Upper lobe of right lung (tissue), 1 donor: ENCODE measurements at places on chromosomes 7 and 10.

DNA sequence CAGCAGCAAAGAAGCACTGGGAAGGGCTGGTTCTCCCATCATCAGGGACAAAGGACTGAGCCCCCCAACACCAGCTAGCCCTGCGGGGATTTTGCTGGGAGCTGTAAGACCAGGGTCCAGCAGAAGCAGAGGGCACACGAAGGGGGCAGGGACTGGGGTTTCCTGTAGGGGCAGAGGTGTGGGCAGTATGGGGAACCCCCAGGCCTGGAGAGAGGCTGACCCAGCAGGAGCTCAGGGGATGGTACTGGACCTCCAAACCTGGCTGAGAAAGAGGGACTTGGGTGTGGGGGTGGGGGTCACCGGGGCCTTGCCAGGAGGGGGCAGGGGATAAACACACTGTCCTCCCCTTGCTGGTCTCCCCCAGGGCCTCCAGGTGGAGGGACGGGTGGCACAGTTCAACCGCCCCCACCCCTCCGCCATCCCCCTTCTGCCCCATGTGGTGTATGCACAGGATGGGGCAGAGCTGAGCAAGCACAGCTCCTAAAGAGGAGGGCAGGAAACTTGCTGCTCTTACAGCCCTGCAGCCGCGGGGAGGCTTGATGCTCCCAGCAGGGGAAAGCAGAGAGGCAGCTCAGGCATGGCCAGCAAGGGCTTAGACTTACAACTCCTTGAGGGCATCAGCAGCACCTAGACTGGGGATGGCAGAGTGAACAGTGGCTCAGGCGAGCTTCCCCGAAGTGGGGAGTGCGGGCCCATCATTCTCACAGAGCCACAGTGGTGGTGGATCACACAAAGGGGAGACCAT is 12.4 kb upstream of the RET start:
- no peak for DNase-seq

DNA sequence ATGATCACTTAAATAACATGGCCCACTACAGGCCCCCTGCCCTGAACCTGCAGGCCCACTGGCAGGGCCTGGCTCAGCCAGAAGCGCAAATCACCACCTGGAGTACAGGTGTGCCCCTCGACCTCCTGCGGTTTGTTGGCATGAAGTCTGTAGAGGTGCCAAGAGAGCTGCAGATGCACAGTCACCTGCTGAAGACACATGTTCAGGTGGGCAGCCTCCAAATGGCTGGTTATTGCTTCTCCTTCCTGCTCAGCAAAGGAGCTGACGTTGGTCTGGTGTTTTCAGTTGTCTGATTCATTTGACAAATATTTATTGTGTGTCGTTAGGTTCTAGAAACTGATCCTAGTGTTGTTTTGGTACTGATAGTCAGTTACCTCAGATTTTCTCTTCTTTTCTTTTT is 29.0 kb downstream of the DHTKD1 start:
- no peak for DNase-seq

DNA sequence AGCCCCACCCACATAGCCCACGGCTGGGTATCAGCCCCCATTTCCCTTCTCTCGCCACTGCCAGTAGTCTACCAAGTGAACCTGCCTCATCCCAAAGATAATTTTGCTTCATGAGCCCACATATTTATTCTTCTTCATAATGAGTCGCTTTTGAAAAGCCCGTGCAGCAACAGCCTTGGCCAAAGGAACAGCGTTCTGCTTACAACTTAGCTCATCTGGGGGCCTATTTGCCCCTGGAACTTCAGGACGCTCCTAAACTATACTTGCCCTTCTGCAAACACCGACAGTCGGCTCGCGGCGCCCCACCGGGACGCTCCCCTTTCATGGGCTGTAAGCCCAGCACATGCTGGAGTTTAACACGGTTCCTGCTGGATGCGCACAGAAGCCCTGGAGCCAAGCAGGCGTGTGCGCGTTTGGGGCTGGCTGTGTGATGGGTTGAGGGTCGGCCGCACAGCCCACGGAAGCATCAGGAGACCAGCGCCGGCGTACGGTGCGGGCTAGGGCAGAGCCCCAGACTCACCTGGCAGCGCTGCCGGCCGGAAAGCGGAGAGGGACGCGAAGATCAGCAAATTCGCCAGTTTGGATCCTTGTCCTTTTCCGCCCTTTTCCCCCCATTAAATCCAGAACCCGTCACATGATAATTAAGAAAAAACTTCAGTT is 370 bp downstream of the TMEM60 start:
- DNase-seq: peak; percentile 73

- no peak for DNase-seq
Measured at GRCh38 chr10:72175149-72175548, 40.7 kb upstream of the ANAPC16 start.

GRCh38 chr10:116049158-116049973 is 223.6 kb downstream of the GFRA1 start:
- no peak for DNase-seq

DNA sequence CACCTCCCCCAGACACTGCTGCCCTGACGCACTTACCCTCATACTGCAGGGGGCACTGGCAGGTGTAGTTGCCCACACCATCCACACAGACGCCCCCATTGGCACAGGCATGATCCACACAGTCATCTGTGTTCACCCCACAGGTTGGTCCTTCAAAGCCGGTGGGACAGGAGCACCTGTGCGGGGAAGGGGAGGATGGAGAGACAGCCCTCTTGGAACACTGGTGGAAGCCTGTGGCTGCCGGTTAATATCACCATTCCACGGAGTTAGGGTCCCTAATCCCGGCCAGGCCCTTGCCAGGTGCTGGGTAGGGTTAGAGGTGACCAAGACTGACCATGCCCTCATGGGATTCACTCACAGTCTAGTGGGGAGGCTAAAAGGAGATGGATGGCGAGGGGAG is 171.8 kb downstream of the SLIT1 start:
- no peak for DNase-seq

DNA sequence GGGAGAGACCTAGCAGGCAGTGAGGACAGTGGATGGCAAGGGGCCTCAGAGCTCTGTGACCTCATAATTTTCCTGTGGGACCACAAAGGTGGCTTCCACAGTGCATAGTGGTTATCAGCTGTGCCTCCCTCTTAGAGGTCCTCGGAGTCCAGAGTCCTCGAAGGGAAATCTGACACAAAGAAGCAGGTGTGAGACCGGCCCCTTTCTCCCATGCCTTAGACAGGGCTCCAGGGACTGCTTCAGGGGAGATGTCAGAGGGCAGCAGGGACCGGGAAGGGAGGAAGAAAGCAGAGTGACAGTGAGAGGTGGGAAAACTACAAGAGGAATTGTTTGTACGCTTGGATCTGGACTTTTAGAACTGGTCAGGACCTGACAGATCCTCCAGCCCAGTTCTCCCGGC is 66.3 kb downstream of the BAMBI start:
- DNase-seq: no peak

- no peak for DNase-seq
Measured at GRCh38 chr7:105519353-105519752, 2.7 kb downstream of the PUS7 start.

DNA sequence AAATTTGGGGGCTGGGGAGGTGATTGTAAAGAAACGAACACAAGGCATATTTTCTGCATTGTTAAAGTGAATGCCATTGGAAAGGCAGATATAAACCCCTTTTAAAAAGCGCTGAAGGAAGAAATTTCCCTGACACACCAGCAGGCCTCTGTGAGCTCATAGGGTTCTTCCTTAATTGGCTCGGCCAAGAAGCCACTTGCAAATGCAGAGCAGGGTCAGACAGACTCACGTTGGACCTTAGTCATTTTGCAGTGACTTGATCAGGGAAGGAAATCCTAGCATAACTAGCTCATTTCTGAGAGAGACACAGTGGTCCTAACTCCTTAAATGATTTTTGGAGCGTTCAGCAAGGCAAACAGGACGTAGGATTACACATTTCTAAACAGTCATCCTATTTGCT is 1461.4 kb downstream of the GATA3 start:
- DNase-seq: no peak

DNA sequence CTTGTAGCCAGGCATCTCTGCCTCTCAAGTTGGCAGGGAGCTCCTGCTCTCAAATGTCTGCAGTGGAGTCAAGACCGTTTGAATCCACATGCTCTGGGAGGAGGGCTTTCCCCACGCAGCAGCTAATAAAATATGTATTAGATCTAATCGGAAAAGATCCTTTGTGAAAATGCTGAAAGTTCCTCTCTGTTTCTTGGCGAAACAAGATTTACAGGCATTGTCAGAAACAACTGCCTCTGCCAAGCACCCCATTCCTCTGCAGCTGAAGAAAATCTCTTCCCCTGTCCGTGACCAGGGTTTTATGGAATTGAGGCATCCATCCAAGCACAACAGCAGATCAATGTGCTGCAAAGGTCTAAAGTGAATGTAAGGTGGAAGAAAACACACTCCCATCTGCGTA is 165.8 kb downstream of the TCERG1L start:
- DNase-seq: peak; percentile 5

- DNase-seq: no peak
Measured at GRCh38 chr7:9127901-9128300, 694.5 kb downstream of the NXPH1 start.

DNA sequence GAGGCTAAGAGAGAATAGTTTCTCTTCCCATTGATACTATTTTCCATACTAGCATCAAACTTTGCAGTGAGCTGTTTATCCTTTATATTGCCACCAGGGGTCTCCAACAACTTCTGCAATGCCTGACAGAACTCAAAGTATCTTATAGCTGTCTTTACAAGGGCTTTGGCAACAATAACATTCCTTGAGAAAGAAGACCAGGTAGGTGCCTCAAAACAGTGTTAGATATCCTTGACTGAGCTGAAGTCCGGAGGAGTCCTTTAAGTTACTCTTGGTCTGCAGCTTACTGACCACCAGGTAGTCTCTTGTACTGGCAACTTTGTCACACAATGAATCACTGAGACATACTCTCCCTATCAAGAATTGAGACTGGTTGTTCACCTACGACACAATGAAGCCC is 30.0 kb upstream of the TES start:
- DNase-seq: no peak

DNA sequence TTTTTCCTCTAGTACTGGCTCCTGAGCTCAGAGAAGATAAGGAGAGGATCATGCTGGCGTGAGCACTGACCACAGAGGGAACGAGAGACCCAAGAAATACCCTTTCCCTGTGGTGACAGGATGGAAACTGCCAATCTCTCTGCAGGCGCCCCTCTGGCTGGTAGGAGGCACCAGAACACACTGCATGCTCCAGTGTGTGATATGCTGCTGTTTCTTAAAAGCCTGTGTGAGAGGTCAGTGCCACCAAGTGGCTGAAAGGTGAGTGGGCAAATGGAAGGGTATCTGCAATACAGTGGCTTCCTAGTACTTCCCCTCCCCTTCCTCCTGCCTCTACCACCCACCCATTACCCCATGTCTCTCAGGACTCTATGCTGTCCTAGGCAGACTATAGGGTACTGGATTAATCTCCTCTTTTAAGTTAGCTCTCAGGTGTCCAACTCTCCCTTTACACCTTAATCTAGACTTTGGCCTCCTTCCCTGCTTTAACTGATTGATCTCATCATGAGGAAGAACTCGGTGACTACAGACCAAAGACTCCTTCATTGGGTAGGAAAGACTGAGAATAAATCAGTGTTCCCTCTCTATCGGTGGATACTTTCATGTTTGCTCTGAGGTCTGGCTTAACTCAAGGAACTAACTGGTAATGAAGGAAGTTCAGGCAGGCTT is 283.6 kb downstream of the ADRA2A start:
- DNase-seq: no peak

DNA sequence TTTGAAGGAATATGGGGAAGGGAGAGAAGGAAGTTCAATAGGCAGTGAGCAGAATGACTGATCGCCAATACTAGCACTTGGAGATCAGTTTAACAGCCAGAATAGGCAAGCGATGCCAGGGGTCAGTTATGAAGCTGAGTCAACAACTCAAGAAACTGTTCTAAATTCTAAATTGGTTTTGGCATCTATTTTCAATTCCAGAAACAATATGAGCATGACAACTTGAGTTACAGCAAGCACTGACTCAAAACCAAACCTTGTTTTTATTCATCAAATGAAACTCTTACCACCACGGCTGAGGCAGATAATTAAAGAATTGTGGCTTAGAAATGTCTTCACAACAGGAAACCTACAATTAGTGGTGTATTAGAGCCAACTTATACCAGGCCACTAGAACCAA is 180.5 kb upstream of the ASAH2 start:
- DNase-seq: no peak

- no peak for DNase-seq
Measured at GRCh38 chr10:25933653-25934608, at the start of gene MYO3A. Gene MYO3A, plus strand, starts transcription at chr10:25934229. Its CDS starts 17,882 bp downstream, at chr10:25952111.

GRCh38 chr10:86498598-86498997 is 23.0 kb downstream of the WAPL start:
- no peak for DNase-seq

- DNase-seq: peak; percentile 75
Measured at GRCh38 chr10:16891375-16892313, 74.4 kb upstream of the RSU1 start.

GRCh38 chr10:43044448-43044921 is 32.4 kb upstream of the RET start:
- DNase-seq: peak; percentile 53

- no peak for DNase-seq
Measured at GRCh38 chr7:30862995-30863705, 48.5 kb upstream of the AQP1 start.

DNA sequence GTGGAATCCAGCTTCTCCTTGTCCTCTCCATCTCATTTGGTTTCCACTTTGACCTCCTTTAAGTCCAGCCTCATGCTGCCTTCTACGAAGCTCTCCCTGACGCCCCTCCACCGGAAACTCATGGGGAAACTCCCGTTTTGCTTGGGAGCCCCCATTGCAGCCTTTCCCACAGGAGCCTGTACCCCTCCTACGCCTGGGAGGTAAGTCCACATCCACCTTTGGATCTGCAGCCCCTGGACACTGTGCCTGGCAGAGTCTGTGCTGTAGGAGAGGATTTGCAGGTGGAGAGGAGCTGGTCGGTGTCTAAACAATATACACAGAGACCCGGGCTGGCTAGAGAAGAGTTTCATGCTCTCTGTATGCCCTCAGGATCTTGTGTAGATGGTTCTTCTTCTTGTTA is 296.1 kb downstream of the GLRX3 start:
- DNase-seq: no peak

- DNase-seq: no peak
Measured at GRCh38 chr10:13168781-13169180, 7.4 kb downstream of the MCM10 start.

DNA sequence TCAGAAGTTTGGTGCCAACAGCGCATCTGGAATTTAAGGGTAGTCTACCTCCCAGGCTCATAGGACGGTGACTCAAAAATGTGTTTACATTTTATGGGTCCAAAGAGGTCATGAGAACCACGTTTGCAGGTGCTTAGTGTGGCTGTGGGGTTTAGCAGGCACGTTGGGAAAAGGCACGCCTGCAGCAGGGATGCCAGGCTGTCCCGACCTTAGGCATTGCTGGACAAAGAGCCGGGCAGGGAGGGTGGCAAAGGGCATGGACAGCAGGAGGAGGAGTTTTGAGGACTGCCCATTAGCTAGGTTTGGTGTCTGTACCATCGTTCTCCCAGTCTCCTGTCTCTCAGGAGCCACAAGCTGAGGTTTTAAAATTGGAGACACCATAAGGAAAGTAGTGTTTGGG is 104.4 kb downstream of the TRRAP start:
- DNase-seq: peak; percentile 12
